Epithelial cell of esophagus (primary cell): ENCODE measurements at places on chromosomes 1 and 21.

DNA sequence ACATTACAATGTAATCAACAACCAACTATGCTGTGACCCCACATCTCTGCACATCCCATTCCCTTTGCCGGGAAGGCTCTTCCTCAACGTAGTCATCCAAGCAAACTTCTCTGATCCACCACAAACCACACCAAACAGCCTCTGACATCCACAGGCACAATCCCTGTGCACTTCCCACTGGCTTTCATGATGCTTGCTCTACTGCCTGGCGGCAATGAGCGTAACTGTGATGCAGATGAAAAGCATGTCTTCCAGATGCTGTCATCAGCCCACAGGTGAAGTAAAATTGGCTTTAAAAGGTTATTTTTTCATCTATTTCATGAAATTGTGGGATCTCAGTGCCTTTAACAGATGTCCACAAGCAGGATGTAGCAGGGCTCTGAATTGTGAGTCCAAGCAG, 635.2 kb downstream of the SMYD3 start:
- DNase-seq, result no peak

- DNase-seq, result no peak
Observed at GRCh38 chr1:209886219-209886536, 51.8 kb upstream of the SYT14 start.

- no peak for DNase-seq
Observed at GRCh38 chr1:211169353-211169752, 35.4 kb upstream of the KCNH1 start.

GRCh38 chr1:20262810-20263534, 27.7 kb upstream of the VWA5B1 start:
- no peak for DNase-seq

DNA sequence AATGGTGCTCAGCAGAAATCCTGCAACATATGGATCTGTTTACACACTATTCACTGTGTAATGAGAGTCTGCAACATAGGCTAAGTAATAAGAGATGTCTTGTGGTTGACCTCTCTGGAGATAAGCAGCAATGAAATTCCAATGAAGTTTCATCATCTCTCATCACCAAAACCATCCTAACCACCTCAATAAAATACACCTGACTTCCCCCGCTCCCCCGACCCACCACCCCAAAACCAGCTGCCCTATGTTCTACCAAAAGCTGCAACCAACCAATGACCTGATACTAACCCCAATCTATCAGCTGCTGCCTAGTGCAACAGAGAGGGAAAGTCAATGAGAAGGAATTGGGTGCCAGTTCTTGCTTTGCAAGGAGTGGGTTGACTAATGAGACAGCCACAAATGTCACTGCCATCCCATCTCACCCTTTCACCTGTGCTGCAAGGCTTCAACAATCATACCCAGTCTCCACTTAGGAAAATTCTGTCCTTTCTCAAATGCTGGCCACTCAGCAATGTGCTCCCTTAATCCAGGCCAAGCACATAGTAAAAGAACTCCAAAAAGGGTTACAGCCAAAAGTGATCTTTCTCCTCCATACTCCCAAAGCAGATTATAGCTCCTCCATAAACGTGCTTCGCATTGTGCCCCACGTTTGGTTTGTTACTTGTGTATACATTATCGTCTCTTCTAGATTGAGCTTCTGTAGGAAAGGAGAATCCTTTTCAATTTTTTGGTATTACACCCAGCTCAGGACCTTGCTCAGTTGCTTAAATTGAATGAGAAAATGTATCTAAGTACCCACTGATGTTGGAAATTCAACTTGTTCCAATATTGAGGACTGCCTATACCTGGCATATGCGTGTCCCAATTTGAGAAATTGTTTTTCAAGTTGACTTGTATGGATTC, 29.0 kb downstream of the MRPL39 start:
- DNase-seq, result no peak

DNA sequence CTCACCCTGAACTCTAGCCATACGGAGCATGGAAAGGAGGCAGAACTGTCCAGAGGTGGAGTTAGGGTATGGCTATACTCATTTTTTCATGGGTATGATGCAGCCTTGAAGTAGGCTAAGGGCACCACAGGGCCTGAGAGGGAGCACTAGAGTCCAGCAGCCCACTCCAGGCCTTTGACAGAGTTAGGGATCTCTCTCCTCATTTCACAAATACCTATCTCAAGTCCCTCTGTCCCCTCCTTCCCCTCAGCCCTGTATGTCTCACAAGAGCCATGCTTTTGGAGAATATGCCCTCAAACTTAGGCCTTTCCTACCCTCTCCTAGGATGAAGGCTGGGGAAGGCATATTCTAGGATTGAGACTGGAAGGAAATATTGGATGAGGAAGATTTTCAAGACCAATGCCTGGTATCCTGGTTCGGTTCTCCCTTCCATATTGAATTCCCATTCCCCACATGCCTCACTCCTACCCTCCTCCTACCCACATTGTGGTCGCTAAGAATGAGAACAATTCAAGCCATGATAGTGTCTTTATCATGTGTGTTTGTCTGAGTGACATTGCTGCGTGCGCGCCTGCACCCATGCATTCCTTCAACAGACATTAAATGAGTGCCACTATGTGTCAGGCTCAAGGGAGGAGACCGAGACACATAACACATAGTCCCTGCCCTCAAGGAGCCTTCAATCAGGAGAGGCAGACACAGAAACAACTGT, 2.6 kb upstream of the NECTIN4 start:
- DNase-seq, result no peak

DNA sequence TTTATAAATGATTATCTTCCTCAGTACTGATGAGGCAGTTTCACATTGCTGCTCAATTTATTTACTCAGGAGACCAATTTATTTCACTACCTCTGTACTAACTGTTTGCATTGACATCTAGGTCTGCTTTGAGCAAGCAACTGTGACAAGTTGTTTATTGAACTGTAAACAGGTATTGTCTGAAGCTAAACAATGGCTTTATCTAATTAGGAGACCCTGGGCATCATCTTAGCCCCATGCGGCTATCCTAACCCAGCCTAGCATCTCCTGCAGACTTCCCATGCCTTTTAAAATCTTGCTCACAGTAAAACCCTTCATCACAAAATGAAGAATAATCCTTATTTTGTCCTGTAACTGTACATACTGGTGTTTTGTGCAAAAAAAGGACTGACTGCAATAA, 348.2 kb downstream of the RWDD3 start:
- DNase-seq, result no peak

DNA sequence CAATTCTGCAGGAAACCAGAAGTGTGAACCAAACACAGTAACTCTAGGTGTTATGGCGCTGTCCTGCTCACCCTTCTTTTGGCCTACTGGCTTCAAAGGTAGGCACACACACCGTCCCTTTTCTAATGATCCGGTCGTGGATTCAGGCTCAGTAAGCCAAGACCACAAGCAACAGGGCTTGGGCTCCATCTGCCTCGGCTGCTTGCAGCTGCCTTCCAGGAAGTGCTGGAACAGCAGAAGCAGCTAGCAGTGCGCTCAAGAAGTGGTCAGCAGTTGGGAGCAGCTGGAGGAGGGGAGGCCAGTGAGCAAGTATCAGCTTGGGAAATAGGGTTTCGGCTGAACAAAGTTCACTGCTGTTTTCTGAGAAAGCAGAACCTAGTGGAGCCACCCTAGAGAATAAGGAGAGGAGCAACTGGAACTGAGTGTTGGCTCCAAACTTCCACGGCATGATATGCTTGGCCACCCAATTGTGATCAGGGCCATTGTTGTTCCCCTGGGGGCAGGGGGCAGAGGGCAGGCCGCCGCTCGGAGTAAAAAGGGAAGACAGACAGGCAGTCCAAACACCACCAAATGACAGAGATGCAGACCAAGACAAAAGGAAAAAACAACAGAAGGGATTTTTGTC, 173.4 kb downstream of the TOMM20 start:
- DNase-seq, result no peak
